ENCODE measurements at places on chromosomes 11 and 22.

DNA sequence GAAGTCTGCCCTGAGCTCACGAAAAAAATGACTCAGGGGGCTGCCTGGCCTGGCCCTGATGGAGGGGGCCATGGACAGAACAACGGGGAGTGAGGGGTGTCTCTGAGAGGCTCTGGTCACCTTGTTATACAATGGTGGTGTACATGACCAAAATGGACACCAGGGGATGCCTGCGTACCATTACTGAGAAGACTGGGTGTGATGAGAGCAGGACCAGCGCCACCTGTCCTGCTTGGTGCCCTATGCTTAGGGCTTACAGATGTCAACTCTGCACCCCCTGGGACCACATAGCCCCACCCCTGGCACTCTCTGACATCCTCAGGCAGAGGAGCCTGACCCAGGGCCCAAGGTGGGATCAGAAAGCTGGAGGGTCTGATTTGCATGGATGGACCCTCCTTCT lies 104.8 kb downstream of the ZNF280B start:
- DNase-seq: no peak

- DNase-seq: no peak
Measured at GRCh38 chr11:115677190-115677589, 173.0 kb upstream of the CADM1 start.

DNA sequence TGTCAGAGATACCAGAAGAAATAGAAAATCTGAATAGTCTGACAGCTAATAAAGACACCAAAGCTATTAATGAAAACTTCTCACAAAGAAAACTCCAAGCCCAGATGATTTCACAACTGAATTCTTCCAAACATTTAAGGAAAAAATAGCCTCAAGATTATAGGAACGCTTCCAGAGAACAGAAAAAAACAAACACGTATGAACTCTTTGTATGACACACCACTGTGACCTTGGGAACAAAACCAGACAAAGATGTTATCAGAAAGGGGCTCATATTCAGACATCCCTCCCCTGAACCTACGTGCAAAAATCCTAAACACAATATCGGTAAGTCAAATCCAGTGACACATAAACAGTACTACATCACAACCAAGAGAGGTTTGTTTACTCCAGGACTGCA lies 23.5 kb downstream of the CERK start:
- no peak for DNase-seq

DNA sequence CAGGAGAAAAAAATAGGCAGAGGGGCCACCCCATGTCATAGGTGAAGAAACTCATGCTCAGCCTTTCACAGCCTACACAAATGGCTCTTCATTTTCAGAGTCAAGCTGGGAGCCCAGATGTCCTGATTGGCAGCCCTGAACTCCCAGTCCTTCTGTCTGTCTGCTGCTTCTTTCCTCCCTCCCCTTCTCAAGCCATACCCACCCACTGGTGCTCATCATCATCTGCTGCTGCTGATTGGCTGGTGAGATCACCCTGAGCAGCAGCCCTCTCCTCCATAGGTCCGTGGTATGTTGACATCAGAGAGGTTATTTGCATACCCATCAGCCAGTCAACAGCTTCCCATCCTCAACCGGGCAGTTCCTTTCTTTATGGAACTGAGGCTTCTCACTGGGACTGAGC lies 46.1 kb upstream of the PRDM11 start:
- DNase-seq: no peak

DNA sequence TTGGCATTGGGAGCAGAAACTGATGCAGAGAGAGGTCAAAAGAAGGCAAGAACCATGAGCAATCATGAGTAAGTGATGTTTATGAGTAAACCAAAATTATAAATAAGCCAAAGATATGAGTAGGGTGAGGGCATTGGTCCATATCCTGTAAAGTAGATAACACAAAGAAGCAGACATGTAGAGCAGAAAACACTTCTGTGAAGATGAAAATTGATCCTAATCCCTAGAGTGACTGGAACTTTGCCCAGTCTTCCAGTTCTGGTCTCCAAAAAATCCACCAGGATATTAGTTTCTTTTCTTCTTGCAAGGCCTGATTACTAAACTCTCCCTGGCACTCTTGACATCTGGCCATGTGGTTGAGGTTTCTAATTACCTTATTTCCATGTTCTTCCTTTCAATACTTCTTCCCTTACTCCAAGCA lies 13.7 kb upstream of the DRD2 start:
- no peak for DNase-seq

DNA sequence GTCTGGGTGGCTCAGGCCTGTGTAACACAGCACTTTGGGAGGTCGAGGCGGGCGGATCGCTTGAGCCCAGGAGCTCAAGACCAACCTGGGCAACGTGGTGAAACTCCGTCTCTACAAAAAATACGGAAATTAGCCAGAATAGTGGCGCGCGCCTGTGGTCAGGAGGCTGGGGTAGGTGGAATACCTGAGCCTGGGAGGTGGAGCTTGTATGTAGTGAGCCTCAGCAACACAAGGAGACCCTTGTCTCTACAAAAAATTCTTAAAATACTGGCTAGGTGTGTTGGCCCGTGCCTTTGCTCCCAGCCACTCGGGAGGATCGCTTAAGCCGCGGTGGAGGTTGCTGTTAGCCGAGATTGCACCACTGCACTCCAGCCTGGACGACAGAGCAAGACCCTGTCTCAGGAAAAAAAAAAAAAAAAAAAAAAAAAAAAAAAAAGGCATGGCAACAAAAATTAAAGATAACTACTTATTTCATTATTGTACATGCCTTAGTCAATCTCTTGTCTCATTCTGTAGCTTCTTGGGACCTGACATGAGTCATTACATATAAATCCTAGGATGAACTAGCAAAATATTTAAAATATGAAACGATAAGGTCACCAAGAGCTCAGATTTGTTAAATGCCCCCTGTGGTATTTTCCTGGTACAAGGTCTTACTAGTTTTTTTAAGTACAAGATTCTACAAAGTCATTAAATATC lies 1.1 kb downstream of the TAF1D start:
- DNase-seq: no peak
